Aorta (tissue), 5 donors: ENCODE measurements at places on chromosomes 3 and 15. TPM values are rescaled to one million over a fixed set of nuclear protein-coding genes. Genes with fewer than 3 reads are reported as not detected.

The CELSR3 gene
- total RNA-seq, result 0.91 TPM

DNA sequence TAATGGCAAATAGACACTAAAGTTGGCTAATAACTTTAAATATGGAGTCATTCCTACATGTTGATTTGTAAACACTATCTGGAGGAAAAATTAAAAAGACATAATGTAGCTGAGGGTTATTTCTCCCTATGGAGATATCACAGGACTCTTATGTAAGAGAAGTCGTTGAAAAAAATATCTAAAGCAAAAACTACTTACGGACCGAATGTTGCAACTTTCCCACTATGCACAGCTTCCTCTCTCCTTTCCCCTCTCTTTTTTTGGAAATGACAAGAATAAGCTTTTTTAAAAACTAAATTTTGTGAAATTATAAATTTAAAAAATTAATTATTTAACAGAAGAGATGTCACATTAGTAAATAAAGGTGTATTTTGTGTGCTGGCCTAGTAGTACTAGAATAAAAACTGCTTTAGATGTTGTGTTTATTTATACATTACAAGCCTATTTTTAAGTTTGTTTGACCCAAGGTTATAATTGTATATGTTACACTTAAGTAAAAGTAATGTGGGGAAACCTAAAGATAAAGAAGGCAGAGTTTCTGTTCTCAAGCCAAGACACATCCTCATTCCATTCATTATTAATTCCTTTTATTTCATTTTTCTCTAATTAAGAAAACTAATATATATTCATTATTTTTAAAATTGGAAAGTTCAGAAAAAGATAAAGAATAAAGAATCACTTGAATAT, 20.7 kb upstream of the PPARG start:
- no peaks in the 10 kb centered on the region for H3K36me3 ChIP-seq
- H3K4me1 ChIP-seq, result no peaks in the 10 kb centered on the region
- H3K27ac ChIP-seq, result no peak overlapping the region
- DNase-seq, result no peak

DNA sequence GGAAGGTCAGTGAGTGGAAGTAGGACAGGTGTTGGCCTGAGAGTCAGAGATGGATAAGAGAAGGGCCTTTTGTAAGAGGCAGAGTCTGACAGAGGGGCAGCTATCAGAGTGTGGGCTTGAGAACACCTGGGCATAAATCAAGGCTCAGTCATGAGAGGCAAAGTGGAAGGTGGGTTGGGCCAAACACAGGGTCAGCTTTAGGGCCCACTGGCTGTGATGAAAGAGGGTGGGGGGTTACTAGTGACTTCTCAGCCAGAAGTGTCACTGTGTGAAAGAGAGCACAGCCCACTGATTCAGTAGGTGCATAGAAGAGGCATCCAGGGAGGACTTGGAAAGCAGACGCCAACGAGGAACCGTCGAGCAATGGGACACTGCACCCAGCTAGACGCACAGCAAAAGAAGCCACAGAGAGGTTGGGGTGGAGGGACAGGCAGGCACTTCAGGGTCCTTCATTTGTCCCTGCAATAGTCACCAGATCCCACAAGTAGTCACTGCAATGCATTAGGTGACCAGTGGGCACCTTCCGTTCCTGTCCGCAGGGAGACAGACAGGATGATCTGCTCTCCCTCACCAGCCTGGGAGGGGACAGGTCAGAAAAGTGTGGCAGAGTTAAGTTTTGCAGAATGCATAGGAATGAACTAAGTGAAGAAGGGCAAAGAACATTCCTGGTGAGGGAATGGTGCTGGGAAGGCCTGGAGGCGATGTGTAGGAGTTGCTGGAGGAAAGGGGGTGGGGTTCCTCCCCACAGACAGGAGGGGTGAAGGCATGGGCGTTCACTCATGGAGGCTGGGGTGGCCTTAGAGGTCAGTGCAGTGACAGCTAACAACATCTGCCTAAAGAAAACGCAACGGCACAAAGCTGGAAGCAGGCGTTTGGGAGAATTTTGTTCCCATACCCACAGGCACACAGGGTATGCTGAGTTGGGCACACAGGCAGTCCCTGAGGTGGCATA, 36.3 kb downstream of the MESD start:
- no peaks in the 10 kb centered on the region for H3K27me3 ChIP-seq
- no peak for DNase-seq
- no peak overlapping the region for H3K4me3 ChIP-seq
- no peaks in the 10 kb centered on the region for H3K4me1 ChIP-seq
- H3K36me3 ChIP-seq, result peaks cover 4% of the 10 kb centered on the region
- no peak overlapping the region for H3K27ac ChIP-seq

GRCh38 chr15:87609474-87609873, 647.1 kb downstream of the NTRK3 start:
- DNase-seq, result no peak
- H3K27ac ChIP-seq, result peak overlapping the region; percentile 39
- no peaks in the 10 kb centered on the region for H3K27me3 ChIP-seq

- DNase-seq, result no peak
- H3K36me3 ChIP-seq, result no peaks in the 10 kb centered on the region
- H3K4me1 ChIP-seq, result no peaks in the 10 kb centered on the region
- no peaks in the 10 kb centered on the region for H3K27me3 ChIP-seq
These were observed 3.2 kb upstream of the GABRG3 start for GRCh38 chr15:26967719-26968269.

DNA sequence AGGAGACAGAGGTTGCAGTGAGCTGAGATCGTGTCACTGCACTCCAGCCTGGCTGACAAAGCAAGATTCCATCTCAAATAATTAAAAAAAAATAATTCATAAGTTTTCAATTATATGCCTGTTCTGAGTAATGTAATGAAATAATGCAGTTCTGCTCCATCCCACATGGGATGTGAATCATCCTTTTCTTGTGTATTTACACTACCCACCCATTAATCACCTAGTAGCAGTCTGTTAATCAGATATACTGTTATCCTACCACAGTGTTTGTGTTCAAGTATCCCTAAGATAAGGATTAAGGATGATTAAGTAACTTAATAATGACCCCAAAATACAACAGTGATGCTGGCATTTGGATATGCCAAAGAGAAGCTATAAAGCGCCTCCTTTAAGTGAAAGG, 38.8 kb downstream of the PIGB start:
- H3K27ac ChIP-seq, result no peak overlapping the region
- peaks cover 2% of the 10 kb centered on the region for H3K36me3 ChIP-seq
- no peak overlapping the region for H3K4me3 ChIP-seq
- no peak for DNase-seq
- no peaks in the 10 kb centered on the region for H3K27me3 ChIP-seq

DNA sequence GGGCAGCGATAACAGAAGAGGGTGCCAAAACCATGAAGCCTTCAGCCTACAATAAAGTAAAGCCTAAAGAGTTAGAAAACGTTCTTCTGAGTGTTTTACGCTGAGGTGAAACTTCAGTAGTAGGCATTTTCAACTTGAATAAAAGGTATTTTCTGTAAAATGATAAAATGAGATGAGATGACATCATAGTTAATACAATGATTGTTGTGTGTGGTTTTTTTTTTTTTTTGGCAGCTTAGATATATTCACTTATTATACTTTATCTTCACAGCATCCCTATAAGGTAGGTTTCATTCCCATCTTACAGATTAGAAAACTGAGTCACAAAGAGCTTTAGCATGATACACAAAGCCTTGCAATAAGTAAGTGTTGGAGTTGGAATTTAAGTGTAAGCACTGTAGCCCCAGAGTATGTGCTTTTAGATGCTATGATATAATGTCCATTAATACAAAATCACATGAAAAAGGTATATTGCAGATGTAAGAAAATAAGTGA, 291.9 kb upstream of the GRM7 start:
- no peak overlapping the region for H3K27ac ChIP-seq
- H3K4me3 ChIP-seq, result no peak overlapping the region
- no peak for DNase-seq
- no peaks in the 10 kb centered on the region for H3K4me1 ChIP-seq
- H3K27me3 ChIP-seq, result no peaks in the 10 kb centered on the region
- no peaks in the 10 kb centered on the region for H3K36me3 ChIP-seq
